ENCODE measurements at places on chromosomes 2 and 18. TPM values are rescaled to one million over a fixed set of nuclear protein-coding genes. Genes with fewer than 3 reads are reported as not detected.

DNA sequence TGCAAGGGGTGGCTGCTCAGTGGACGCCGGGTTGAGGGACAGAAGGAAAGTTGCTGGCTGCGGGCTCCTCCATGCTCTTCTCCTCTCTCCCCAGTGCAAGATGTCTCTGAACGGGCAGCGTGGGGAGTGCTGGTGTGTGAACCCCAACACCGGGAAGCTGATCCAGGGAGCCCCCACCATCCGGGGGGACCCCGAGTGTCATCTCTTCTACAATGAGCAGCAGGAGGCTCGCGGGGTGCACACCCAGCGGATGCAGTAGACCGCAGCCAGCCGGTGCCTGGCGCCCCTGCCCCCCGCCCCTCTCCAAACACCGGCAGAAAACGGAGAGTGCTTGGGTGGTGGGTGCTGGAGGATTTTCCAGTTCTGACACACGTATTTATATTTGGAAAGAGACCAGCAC is 30.6 kb downstream of the IGFBP2 start:
- no peak for DNase-seq

GRCh38 chr18:5726011-5726410 is 169.3 kb downstream of the TMEM200C start:
- no peak for DNase-seq

The FAP gene
- 1.2 TPM for total RNA-seq

The ANKRD62 gene
- total RNA-seq = not detected

Data from MG63 (cell line).